ENCODE measurements at places on chromosomes 4 and X. TPM values are rescaled to one million over a fixed set of nuclear protein-coding genes. Genes with fewer than 3 reads are reported as not detected.

Gene MAP7D2
- total RNA-seq = 0.72 TPM

Gene RAB33A
- 1.1 TPM for total RNA-seq

Gene DNAAF6
- 2.9 TPM for total RNA-seq

Gene LUZP4
- total RNA-seq = not detected

Gene LPAR4
- total RNA-seq = 0.10 TPM

Gene GLOD5
- not detected for total RNA-seq

DNA sequence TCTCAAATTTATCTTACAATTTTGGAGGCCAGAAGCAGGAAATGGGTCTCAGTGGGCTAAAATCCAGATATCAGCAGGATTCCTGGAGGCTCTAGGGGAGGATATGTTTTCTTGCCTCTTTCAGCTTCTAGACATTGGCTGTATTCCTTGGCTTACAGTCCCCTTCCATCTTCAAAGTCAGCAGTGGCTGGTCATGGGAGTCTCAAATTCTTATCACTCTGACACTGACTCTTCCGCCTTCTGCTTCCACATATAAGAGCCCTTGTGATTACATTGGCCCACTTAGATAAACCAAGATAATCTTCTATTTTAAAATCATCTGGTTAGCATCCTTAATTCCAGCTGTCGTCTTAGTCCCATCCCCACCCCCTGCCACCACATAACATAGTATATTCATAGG is 113.0 kb downstream of the PCDH7 start:
- H3K27me3 ChIP-seq = no peaks in the 10 kb centered on the region
- no peaks in the 10 kb centered on the region for H3K36me3 ChIP-seq
- H3K4me1 ChIP-seq = no peaks in the 10 kb centered on the region
- no peak for DNase-seq
- H3K4me3 ChIP-seq = no peak overlapping the region

DNA sequence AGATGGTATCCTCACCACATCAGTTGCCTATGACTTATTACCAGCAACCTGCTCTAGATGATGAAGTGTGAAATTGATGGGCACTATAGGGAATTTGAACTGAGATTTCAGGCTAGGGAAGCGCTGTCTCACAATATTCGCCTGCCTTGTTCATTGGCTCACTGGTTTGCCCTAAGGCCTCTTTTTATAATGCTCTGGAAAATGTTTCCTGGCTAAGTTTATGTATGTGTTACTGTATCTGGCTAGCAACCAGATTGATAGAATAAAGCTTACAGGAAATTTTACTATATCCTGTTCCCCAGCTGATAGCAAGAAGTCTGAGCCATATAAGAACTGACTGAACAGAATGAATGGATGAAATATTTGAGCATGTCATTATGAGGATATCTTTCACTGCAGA is 71.6 kb downstream of the GSTCD start:
- H3K4me1 ChIP-seq = no peaks in the 10 kb centered on the region
- no peak for DNase-seq
- H3K36me3 ChIP-seq = no peaks in the 10 kb centered on the region
- H3K27ac ChIP-seq = no peak overlapping the region

DNA sequence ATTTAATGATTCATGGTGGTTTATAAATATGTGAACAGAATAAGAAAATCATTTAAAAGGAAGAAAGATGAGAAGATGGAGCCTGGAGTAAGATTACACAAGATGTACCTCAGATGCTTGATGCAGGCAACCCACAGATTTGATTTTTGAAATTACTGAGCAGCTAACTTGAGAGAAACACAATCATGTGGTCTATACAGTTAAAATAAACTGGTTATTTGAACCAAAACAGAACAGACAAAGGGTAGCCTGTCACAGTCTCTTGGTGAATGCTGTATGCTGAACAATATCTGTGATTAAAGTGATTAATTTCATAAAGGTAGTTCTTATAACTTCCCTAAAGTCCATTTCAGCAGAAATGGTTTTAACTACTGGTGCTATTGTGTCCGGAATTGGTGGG is 4.2 kb downstream of the PI4K2B start:
- no peaks in the 10 kb centered on the region for H3K27me3 ChIP-seq
- DNase-seq = no peak
- no peak overlapping the region for H3K27ac ChIP-seq
- no peak overlapping the region for H3K4me3 ChIP-seq

DNA sequence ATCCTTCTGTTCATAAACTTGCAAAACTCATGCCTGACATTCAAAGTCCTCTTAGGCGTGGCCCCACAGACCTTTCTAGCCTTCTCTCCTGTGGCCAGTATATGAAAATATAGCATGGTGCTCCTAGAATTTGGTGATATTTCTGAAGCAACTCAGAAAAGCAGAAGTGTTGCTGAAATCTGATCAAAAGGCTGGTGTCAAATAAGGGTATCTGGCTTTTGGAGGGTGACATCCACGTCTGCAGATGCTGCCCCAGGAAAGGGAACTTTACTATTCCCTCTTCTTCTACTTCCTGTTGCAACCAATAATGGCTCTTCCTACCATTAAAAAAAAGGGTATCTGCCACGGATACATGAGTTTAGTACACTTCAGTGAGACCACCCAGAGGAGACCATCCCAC is 83.9 kb upstream of the RPS6KA3 start:
- H3K4me1 ChIP-seq = no peaks in the 10 kb centered on the region
- no peak overlapping the region for H3K27ac ChIP-seq
- H3K4me3 ChIP-seq = no peak overlapping the region
- H3K36me3 ChIP-seq = no peaks in the 10 kb centered on the region

DNA sequence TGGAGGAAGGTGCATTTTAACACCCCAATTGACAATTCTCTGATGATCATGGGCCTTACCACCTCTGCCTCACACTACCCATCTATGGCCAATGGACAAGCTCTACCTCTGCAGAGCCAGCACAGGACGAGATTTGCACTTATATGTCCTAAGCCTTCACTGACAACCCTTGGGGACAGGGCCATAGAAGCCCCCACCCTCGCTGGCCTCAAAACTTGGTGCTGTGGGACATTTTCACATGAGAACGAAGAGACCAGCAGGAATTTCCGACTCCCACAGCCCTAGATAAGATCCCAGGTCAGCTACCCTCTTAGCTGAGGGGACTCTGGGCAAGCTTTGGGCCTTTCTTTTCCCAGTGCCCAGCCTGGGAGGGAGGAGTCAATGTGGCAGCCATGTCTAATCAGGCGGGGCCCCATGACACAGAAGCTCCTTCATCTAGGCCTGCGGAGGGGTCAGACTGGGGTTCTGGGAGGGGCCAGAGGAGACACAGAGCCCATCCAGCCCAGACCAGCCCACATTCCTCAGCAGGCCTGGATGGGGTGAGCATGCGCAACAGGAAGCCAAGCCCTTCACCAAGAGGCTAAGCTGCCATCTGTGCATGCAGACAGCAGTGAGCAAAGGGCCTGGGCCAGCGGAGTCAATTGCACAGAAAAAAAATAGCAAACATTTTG is 12.1 kb downstream of the PJA1 start:
- no peak for DNase-seq
- H3K4me3 ChIP-seq = no peak overlapping the region
- H3K36me3 ChIP-seq = no peaks in the 10 kb centered on the region
- no peaks in the 10 kb centered on the region for H3K4me1 ChIP-seq
- H3K27ac ChIP-seq = no peak overlapping the region

- no peak overlapping the region for H3K27ac ChIP-seq
- H3K4me3 ChIP-seq = no peak overlapping the region
- no peaks in the 10 kb centered on the region for H3K27me3 ChIP-seq
- no peaks in the 10 kb centered on the region for H3K36me3 ChIP-seq
- no peak for DNase-seq
Observed at GRCh38 chrX:114906984-114907510, 110.4 kb downstream of the IL13RA2 start.

- no peak overlapping the region for H3K4me3 ChIP-seq
- no peak overlapping the region for H3K27ac ChIP-seq
- no peaks in the 10 kb centered on the region for H3K36me3 ChIP-seq
- DNase-seq = no peak
- no peaks in the 10 kb centered on the region for H3K27me3 ChIP-seq
Observed at GRCh38 chrX:71871367-71871766, 39.3 kb upstream of the NHSL2 start.

GRCh38 chr4:2036327-2036726 is 22.8 kb upstream of the NAT8L start:
- H3K4me3 ChIP-seq = no peak overlapping the region
- DNase-seq = no peak
- H3K27ac ChIP-seq = no peak overlapping the region
- H3K4me1 ChIP-seq = peaks cover 8% of the 10 kb centered on the region
- no peaks in the 10 kb centered on the region for H3K36me3 ChIP-seq

DNA sequence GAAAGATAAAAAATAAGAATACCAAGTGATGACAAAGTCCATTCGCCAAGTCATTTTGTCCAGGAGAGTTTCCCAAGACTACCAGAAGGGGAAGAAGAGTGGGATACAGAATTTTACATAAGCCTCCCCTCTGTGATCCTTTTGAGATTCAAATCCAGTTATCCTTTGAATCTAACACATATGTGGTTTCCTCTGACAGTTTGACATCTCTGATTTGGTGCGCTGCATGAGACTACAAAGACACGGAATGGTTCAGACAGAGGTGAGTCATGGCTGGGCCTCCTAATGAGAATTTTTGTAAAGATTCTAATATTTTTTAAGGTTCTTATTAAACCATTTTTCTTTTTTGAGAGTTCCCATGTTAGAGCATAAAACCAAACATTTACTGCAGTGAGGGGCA is 38.3 kb downstream of the SLC10A6 start:
- no peak overlapping the region for H3K4me3 ChIP-seq
- H3K27me3 ChIP-seq = no peaks in the 10 kb centered on the region
- H3K27ac ChIP-seq = no peak overlapping the region
- DNase-seq = no peak
- H3K4me1 ChIP-seq = no peaks in the 10 kb centered on the region
- peaks cover 13% of the 10 kb centered on the region for H3K36me3 ChIP-seq

- no peak overlapping the region for H3K27ac ChIP-seq
- no peak for DNase-seq
- peaks cover 5% of the 10 kb centered on the region for H3K4me1 ChIP-seq
- H3K36me3 ChIP-seq = no peaks in the 10 kb centered on the region
- no peaks in the 10 kb centered on the region for H3K27me3 ChIP-seq
Observed at GRCh38 chr4:52822972-52823701, 39.0 kb upstream of the RASL11B start.

GRCh38 chrX:44828008-44828605 is 15.7 kb upstream of the DUSP21 start:
- no peaks in the 10 kb centered on the region for H3K4me1 ChIP-seq
- no peak overlapping the region for H3K27ac ChIP-seq
- H3K36me3 ChIP-seq = no peaks in the 10 kb centered on the region
- no peaks in the 10 kb centered on the region for H3K27me3 ChIP-seq

- no peak overlapping the region for H3K27ac ChIP-seq
- DNase-seq = no peak
- H3K27me3 ChIP-seq = no peaks in the 10 kb centered on the region
- H3K4me3 ChIP-seq = no peak overlapping the region
- H3K4me1 ChIP-seq = no peaks in the 10 kb centered on the region
Observed at GRCh38 chr4:169975131-169975837, 50.9 kb downstream of the MFAP3L start.

Measured in upper lobe of left lung (tissue), 6 donors.